ENCODE measurements at places on chromosomes 7 and 10. TPM values are rescaled to one million over a fixed set of nuclear protein-coding genes. Genes with fewer than 3 reads are reported as not detected.

Gene CNPY1
- not detected for total RNA-seq

Gene TEX36
- not detected for total RNA-seq

Gene FGL2
- 86.5 TPM for total RNA-seq

Gene ACBD7
- 0.83 TPM for total RNA-seq

Gene CYP26A1
- total RNA-seq = not detected

Gene PSD
- 3.7 TPM for total RNA-seq

Gene CYP17A1
- total RNA-seq = not detected

Gene TMEM176B
- total RNA-seq = not detected

Gene NEBL
- total RNA-seq = not detected

Gene SAMD9
- 11.8 TPM for total RNA-seq

Gene MAT1A
- not detected for total RNA-seq

Gene C7orf33
- not detected for total RNA-seq

Gene SLC25A13
- 10.3 TPM for total RNA-seq

Gene ZNF722
- not detected for total RNA-seq

Gene CTAGE15
- total RNA-seq = not detected

Gene INTS1
- total RNA-seq = 58.3 TPM

Gene OPN1SW
- total RNA-seq = not detected

Gene BMPER
- 18.8 TPM for total RNA-seq

Gene C10orf105
- under 0.01 TPM for total RNA-seq

Gene CPA2
- not detected for total RNA-seq

Gene ZNF680
- 8.8 TPM for total RNA-seq

Gene IGF2BP3
- 77.8 TPM for total RNA-seq

Gene TMEM236
- 0.07 TPM for total RNA-seq

Gene GIMAP4
- 0.33 TPM for total RNA-seq

Gene SFMBT2
- total RNA-seq = 0.86 TPM

Gene RASA4B
- 7.7 TPM for total RNA-seq

Gene PODXL
- total RNA-seq = 1.6 TPM

Gene KCP
- 0.69 TPM for total RNA-seq

Gene FAM25G
- total RNA-seq = not detected

Gene ABCA13
- 0.36 TPM for total RNA-seq

Data from smooth muscle cell of the pulmonary artery (primary cell).